Effector memory CD4-positive, alpha-beta T cell (primary cell): ENCODE measurements at places on chromosomes 3 and 15.
A peak's percentile ranks its signal among the peaks of the same experiment; 100 is the strongest.

DNA sequence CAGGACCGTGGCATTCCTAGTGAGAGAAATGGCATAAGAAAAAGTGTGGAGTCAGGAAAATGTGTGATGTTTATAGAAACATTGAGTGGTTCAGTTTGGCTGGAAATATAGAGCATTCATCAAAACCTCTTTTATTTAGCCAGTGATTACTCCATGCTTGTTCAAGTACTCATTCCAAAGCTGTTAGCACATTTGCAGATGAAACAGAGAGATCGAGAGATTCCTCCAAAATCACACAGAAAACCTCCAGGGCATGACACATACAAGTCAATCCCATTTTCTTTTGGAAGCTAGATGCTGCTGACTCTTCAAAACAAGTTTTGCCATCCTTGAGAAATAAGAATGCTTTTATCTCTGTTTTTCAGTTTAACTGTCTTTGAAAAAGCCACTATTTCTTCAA is 11.5 kb upstream of the MB21D2 start:
- no peak for DNase-seq

DNA sequence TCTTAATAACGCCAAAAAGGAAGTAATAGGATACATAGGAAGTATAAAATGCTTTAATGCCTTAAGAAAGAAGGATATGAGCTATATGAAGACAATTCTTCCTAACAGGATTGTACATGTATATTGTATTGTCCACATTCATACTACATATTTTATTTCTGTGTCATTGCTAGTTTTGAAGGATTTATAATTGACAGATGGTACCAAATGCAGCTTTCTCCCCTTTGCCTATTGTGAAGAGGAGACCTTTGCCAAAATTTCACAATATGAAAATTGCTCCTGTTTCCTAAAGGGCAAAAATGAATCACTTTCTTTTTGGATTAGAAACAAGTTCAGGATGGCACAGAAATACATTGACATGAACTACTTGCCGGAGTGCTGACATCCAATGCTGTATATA is 34.8 kb upstream of the EOMES start:
- DNase-seq, result no peak

DNA sequence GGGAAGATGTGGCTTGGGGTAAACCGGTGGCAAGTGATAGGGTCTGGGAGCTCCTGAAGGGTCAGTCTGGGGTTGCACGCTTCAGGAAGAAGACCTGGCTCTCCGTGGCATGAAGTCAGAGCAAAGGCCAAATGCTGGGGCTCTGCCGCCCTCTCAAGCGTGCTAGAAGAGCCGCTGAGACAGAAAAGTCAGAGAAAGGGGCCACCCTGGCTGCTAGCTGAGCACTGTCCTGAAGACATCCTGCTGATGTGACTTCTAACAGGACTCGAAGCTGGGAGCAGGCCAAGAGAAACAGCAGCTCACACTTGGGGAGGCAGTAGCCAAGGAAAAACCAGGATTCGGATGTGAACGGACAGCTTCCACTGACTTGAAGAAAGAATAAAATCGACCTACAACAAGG is 270.4 kb downstream of the OCA2 start:
- DNase-seq, result no peak

DNA sequence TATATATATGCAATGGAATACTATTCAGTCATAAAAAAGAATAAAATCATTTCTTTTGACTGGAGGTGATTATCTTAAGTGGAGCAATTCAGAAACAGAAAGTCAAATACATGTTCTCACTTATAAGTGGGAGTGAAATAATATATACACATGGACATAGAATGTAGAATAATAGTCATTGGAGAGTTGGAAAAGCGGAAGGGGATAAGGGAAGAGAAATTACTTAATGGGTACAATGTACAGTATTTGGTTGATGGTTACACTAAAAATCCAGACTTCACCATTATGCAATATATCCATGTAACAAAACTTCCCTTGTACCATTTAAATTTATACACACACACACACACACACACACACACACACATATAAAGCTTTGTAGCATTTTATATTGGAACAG is 84.3 kb downstream of the RAP2B start:
- no peak for DNase-seq

DNA sequence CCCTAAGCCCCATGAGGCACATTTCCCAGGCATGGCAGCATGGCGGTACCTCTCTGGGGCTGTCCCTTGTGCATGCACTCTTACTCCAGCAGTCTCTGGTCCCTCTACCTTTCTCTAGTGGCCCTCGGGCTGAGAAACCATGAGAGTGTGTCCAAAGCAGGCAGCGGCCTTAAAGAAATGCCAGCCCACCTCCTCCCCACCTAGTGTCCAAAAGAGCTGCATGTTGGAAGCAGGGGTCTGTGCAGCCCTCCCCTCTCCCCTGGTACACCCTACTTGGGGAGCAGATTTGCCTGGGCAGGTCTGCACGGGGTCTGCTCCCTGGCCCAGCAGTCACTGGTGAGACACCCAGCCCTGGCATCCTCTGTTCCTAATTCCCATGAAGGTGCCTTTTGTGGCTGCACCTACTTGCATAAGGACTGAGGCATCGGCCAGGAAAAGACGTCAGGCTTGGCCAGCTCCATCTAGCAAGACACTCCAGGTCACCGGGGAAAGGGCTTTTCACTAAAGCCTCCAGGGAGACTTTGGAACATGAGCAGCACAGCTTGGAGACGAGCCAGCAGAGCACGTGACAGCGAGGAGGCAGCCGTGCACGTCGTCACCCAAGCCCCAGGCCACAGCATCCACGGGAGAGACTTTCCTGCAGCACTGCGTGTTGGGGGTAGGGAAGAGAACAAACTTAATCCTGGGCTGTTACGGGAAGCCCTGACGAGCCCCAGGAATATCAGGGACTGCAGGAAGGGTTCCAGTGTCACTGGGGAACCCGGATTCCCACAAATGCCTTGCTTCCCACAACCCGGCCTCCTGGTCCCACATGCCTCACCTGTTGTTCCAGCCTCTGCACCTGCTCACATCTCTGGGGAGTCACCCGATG is 38.8 kb downstream of the TM2D3 start:
- DNase-seq, result no peak

- no peak for DNase-seq
These were observed 54.7 kb downstream of the RPL22L1 start for GRCh38 chr3:170815340-170815739.

GRCh38 chr3:9946112-9947024 is 5.8 kb downstream of the PRRT3 start:
- DNase-seq, result peak; percentile 77

DNA sequence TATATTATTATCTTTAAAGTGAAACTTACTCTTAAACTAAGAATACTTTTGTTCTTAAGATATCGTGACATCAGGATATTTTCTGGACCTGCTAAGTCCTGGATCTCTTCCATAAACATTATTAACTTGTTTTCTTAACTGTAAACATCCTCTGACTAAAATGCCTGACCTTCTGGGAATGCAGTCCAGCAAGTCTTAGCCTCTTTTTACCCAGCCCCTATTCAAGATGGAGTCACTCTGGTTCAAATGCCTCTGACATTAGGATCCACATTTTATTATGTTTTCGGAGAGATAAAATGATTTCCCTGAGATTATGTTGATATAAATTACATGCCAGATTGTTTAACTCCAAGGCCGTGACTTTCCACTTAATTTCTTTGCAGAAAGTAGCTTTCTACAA is 37.6 kb downstream of the OSTN start:
- DNase-seq, result no peak

- DNase-seq, result no peak
These were observed 47.0 kb upstream of the DLG1 start for GRCh38 chr3:197345390-197345789.

DNA sequence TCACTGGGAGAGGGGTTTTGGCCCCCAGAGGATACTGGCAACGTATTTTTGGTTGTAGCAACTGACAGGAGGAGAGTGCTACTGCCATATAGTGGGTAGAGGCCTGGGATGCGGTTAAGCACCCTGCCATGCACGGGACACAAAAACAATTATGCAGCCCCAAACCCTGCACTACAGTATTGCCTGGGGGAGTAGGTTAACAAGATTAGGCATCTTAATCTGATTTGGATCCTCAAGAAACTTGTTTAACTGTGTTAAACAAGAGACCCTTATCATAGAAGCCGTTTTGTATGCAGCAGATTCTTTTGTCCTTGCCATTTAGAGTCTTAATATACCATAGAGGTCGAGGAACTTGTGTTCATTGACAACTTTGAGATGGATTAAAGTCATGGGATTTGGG is 3.4 kb downstream of the PHLDB2 start:
- no peak for DNase-seq

GRCh38 chr3:13647298-13648059 is 98.6 kb downstream of the FBLN2 start:
- no peak for DNase-seq
